Colonic mucosa (tissue), 4 donors: ENCODE measurements at places on chromosomes 2 and 18. TPM values are rescaled to one million over a fixed set of nuclear protein-coding genes. Genes with fewer than 3 reads are reported as not detected.

- H3K27me3 ChIP-seq, result no peaks in the 10 kb centered on the region
- no peaks in the 10 kb centered on the region for H3K36me3 ChIP-seq
- no peaks in the 10 kb centered on the region for H3K4me1 ChIP-seq
- H3K27ac ChIP-seq, result no peak overlapping the region
- DNase-seq, result no peak
These were observed 79.2 kb upstream of the EPC2 start for GRCh38 chr2:148565272-148565894.

The TEKT4 gene
- not detected for total RNA-seq

- H3K4me1 ChIP-seq, result peaks cover 3% of the 10 kb centered on the region
- no peak overlapping the region for H3K27ac ChIP-seq
- DNase-seq, result no peak
- H3K27me3 ChIP-seq, result no peaks in the 10 kb centered on the region
- no peaks in the 10 kb centered on the region for H3K36me3 ChIP-seq
- H3K4me3 ChIP-seq, result no peak overlapping the region
These were observed 76.0 kb downstream of the EPC2 start for GRCh38 chr2:148720501-148721001.

GRCh38 chr2:219408631-219409030, 9.5 kb upstream of the DES start:
- no peaks in the 10 kb centered on the region for H3K36me3 ChIP-seq
- H3K4me1 ChIP-seq, result no peaks in the 10 kb centered on the region
- DNase-seq, result no peak
- no peaks in the 10 kb centered on the region for H3K27me3 ChIP-seq
- H3K4me3 ChIP-seq, result no peak overlapping the region

The CRIM1 gene
- total RNA-seq, result 55.7 TPM
